ENCODE measurements at places on chromosomes 1 and 21. TPM values are rescaled to one million over a fixed set of nuclear protein-coding genes. Genes with fewer than 3 reads are reported as not detected.

- DNase-seq: no peak
Observed at GRCh38 chr1:53454019-53454418, 5.2 kb upstream of the DMRTB1 start.

- DNase-seq: no peak
Observed at GRCh38 chr1:206600527-206600926, 11.7 kb downstream of the EIF2D start.

DNA sequence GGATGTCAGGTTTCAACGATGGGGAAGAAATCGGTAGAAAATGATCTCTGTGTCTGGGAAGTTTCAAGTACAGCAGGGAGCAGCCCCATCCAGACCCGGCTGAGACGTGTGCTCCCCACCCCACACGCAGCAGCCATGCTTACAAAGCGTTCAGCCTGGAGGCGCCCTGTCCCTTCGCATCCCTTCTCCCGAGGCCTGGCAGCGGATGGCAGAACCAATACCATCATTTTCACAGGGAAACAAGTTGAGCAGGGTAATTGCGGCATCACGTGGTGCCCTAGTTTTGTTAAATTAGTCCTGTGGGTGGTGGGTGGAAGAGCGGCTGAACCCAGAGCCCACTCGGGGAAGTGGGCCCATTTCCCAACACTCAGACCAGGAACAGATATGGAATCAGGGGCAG, 23.9 kb downstream of the KCNAB2 start:
- DNase-seq: no peak

DNA sequence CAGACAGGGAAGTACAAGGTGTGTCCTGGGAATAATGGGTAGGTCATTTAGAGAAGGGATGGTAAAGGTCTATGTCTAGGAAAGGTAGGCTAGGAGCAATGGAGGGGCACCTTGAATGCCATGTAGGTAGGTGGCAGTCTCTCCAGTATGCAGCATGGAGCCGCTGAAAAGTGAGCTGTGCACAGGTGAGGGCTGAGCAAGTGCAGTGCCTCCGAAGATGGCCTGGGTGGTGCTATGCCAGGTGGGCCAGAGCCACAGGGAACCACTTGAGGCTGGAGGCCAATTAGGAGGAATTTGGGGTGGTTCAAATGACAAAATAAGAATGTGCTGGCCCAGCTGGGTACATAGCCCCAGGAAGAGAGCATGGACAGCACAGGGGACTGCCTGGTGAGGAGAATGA, 25.0 kb downstream of the RNU5D-1 start:
- no peak for DNase-seq

DNA sequence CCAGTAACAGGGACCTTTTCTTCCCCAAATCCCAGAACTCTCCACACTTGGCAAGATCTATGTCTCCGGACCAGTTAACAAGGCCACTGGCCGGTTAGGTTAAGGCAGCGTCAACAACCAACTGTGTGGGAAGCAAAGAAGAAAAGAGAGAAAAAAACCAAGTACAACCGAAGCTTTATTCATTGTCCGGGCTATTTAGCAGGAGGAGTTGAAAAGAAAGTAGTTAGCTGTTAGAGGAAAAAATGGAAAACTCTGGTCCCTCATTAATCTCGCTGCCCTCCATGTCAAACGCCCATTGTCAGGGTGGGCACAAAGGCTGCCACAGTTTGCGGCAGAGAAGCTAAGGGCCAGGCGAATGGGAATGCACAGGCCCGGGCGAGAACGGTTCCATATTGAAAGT, 49.3 kb upstream of the GRIK3 start:
- no peak for DNase-seq

DNA sequence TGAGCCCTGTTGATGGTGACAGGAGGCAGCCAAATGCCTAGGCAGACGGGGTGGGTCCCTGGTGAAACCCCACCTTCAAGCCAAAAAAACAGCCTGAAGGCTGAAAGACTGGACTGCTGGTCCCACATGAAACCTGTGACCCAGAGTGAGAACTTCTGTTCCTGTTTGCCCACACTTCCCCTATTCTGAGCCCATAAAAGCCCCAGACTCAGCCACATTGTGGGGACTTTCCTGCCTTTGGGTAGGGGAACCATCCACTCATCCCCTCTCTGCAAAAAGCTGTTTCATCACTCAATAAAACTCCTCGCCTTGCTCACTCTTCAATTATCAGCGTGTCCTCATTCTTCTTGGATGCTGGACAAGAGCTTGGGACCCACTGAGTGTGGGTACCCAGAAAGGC, 25.2 kb downstream of the HTR6 start:
- no peak for DNase-seq

- no peak for DNase-seq
Observed at GRCh38 chr1:227465256-227465655, 98.1 kb upstream of the ZNF678 start.

GRCh38 chr1:226741009-226741408, 1.9 kb upstream of the ITPKB start:
- no peak for DNase-seq

DNA sequence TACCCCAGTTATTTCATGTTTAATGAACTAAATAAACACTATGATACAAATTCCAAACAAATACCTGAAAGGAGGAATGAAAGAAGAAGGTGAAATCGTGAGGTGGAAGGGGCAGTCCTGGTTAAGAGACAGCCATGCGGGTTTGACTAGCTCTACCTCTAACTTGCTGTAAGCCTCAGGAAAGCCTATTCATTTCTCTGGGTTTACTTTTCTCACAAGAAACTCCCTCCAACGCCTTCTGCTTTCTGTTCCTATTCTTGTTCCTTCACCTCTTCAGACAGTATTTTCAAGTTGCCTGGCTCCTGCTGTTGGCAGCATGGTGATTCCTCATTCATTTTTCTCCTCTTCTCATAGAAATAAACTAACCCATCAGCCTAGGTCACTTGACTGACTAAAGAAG, 92.4 kb downstream of the NTPCR start:
- no peak for DNase-seq

DNA sequence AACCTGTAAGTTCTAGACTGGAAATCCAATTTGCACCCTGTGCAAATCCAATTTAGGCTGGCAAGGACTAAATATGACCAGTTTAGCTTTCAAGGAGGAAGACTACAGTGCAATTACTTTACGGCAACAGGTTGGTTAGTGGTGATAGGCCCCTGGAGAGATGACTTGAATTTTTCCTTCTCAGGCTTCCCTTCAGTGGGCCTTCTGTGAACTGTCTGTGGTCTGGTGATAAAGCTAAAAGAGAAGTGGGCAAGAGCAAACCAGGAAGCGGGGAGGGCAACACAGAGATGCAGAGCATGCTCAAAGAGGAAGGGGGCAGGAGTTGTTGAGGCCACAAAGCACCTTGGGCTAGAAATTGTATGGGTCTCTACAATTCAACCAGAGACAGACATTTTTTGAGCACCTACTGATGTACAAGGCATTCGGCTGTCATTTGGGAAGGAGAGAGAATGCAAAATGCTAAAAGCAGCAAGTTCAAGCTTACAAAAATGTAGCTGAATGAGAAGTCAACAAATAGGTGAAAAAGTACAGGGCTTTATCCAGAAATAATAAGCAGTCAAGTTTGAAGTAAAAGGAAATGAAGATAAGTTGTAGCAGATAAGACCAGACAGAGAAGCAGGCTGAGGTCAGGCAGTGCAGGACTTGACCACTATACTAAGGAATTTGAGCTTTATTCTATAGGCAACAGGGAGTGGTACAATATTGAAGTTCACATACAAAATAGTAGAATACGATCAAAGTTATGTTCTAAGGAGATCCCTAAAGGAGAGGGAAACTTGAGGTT, 23.9 kb downstream of the INPP5B start:
- no peak for DNase-seq

DNA sequence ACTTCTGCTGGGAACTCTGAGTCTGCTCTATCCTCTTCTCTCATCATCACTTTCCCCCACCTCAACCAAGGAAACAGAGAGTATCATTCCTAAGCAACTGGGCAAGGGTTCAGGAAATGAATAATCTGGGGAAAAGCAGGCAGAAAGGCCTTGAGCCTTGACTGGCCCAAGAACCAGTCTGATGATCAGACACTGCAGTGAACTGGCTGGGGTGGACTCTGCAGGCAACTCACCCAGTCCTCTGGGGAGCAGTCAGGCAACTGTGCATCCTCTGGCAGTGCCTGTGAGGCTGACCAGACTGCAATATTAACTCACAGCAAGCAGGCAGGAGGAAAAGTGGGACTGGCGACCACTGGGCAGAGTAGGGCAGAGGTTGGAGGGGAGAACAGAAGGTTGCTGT, 991 bp downstream of the ANKRD35 start:
- DNase-seq: no peak

GRCh38 chr21:23936224-23936623, 1671.1 kb downstream of the MRPL39 start:
- peak; percentile 16 for DNase-seq

DNA sequence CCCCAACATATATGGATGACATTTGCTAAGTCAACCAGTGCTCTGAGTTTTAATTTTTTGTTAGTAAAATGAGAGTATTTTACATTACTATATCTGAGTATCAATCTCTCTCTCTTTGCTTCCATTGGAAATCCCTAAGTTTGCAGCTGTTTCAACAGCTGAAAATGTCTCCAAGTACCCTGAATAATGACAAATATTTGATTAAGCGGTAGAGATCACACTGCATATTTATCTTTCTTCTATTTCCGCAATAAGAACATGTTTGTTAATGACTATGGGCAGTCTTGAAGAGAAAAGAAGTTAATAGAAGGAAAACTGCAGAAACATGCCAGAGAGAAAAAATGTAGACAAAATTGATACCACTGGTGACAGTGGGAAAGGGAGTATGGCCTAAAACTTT, 1117.5 kb downstream of the NCAM2 start:
- DNase-seq: no peak

DNA sequence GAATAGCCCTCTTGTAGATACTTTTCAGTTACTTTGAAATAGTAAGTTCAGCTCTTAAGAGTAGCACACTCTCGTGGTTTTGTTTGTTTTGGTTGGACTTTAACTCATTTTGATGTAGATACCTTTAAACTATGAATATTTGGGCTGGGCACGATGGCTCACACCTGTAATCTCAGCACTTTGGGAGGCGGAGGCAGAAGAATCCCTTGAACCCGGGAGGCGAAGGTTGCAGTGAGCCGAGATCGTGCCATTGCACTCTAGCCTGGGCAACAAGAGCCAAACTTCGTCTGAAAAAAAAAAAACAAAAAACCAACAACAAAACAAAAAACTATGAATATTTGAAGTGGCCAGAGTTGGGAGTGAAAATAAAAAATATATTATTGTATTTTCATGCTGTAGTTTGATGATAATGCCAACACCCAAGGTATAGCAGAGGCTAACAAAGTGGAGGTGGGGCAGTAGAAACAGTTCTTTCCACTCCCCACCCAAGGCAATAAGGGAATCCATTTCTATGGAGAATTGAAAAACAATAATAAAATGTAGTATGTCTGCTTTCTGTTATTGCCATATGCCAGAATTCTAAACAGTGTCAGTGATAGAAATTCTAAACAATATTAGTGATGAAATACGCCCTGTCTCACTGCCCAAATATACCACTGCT, 1.7 kb downstream of the ZNF326 start:
- DNase-seq: no peak

- no peak for DNase-seq
Observed at GRCh38 chr1:234987415-234988154, 141.1 kb downstream of the TOMM20 start.

DNA sequence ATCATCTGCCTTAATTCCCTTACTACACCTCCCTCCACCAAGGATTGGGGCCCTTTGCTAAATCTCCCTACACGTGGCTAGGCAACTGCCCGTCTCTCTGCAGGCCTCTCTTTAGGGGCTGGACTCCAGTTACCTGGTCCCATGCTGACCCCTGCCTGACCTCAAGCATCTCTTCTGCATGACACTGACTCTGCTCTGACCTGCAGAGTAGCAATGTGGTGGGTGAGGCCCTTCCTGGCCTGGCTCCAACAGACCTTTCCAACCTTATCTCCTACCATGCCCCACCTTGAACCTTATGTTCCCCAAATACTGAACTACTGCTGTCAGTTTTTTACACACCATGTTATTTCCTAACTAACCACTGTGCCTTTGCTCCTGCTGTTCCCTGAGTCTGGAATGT, 45.9 kb upstream of the EPS15 start:
- no peak for DNase-seq

GRCh38 chr1:231383159-231383860, 38.8 kb downstream of the EGLN1 start:
- no peak for DNase-seq

Gene FCRL1
- total RNA-seq: 2.9 TPM

Gene OR10Z1
- total RNA-seq: not detected

Gene CNKSR1
- 7.0 TPM for total RNA-seq

Gene CHI3L2
- total RNA-seq: 5.0 TPM

Gene ANGPTL3
- total RNA-seq: not detected

Gene TRABD2B
- not detected for total RNA-seq

Gene HPCA
- total RNA-seq: not detected

Gene TCEA3
- total RNA-seq: 8.5 TPM

Gene BATF3
- 2.6 TPM for total RNA-seq

Gene KCTD3
- total RNA-seq: 0.39 TPM

Gene SEC16B
- total RNA-seq: not detected

Gene TNFRSF18
- 47.8 TPM for total RNA-seq

Measured in CD4-positive, CD25-positive, alpha-beta regulatory T cell (primary cell).